Gastrocnemius medialis (tissue), 4 donors: ENCODE measurements at places on chromosomes 11 and 22. TPM values are rescaled to one million over a fixed set of nuclear protein-coding genes. Genes with fewer than 3 reads are reported as not detected.

DNA sequence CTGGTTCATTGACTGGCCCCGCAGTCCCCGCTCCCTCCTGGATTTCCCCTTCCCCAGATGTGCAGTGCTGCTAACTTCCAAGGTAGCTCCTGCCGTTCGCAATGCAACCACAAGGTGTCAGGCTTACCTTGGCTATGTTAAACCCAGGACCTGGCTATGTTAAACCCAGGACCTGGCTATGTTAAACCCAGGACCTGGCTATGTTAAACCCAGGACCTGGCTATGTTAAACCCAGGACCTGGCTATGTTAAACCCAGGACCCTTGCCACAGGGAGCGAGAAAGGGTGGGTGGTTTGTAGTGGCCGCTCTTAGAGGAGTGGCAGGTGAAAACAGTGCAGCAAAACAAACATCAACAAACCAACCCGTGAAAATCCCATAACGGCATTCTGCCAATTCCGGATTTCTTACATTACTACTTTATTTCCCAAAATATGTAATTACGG lies 2.9 kb upstream of the ADAMTS8 start:
- DNase-seq = peak; percentile 39

The SLC7A4 gene
- not detected for total RNA-seq

- no peak for DNase-seq
Measured at GRCh38 chr11:91802475-91802874, 422.1 kb upstream of the FAT3 start.

- DNase-seq = peak; percentile 58
Measured at GRCh38 chr11:76752321-76753143, 30.6 kb upstream of the TSKU start.

The C11orf42 gene
- total RNA-seq = not detected
